ENCODE measurements at places on chromosomes 1 and 21.

- DNase-seq, result no peak
Measured at GRCh38 chr1:12475101-12475500, 142.9 kb downstream of the DHRS3 start.

DNA sequence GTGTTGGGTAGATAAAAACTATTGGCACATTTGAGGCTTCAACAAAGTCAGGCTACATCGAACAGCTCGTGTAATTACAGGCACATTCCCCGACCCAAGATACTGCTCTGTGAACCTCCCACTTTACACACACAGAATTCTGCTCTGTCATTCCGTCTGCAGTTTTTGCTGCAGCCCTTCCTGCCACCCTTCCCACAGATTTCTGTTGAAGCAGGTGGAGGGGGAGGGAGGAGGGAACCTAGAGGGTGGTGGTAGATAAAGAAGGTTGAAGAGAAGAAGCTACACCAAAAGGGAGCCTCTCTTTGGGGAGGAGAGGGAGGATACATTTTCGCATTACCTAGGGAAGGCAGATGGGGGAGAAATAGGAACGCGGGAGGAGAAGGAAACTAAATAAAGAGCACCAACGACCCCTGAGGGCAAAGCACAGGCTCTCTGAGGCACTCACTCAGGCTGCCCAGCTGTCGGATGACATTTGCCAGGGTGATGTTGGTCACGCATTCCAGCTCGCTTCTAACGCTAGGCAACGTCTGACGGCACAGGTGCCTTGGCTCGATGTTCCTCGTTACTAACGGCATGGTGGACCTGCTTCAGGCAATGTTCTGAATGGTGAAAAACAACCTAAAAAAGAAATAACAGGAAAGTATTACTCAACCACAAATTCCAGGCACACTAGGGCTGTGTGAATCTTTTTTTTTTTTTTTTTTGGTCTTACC, 36.0 kb downstream of the GPR3 start:
- no peak for DNase-seq

DNA sequence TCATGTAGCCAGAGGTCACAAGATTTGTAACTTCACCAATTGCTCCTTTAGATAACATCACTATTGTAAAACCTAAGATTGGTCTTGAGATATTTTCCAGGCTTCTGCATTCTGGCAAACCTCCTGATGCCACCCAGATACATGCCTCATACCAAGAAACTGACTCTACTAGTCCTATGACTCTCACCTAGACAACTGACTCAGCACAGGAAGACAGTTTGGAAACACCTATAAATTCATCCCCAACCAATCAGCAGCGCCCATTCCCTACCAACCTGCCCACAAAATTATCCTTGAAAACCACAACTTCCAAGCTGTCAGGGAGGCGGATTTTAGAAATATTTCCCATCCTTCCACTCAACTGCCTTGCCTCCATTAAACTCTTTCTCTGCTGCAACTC, 2.6 kb downstream of the NME7 start:
- DNase-seq, result no peak

- peak; percentile 11 for DNase-seq
Measured at GRCh38 chr1:208242941-208243526, 1.1 kb downstream of the PLXNA2 start.
